ENCODE measurements at places on chromosomes 7 and 10. TPM values are rescaled to one million over a fixed set of nuclear protein-coding genes. Genes with fewer than 3 reads are reported as not detected.
A peak's percentile ranks its signal among the peaks of the same experiment; 100 is the strongest.

The VWA2 gene
- 2.6 TPM for total RNA-seq

The STEAP4 gene
- total RNA-seq, result not detected

- no peak for DNase-seq
- H3K36me3 ChIP-seq, result no peaks in the 10 kb centered on the region
- H3K4me1 ChIP-seq, result no peaks in the 10 kb centered on the region
- no peak overlapping the region for H3K4me3 ChIP-seq
- no peaks in the 10 kb centered on the region for H3K27me3 ChIP-seq
These were observed 15.5 kb upstream of the OSBPL3 start for GRCh38 chr7:24995466-24995865.

DNA sequence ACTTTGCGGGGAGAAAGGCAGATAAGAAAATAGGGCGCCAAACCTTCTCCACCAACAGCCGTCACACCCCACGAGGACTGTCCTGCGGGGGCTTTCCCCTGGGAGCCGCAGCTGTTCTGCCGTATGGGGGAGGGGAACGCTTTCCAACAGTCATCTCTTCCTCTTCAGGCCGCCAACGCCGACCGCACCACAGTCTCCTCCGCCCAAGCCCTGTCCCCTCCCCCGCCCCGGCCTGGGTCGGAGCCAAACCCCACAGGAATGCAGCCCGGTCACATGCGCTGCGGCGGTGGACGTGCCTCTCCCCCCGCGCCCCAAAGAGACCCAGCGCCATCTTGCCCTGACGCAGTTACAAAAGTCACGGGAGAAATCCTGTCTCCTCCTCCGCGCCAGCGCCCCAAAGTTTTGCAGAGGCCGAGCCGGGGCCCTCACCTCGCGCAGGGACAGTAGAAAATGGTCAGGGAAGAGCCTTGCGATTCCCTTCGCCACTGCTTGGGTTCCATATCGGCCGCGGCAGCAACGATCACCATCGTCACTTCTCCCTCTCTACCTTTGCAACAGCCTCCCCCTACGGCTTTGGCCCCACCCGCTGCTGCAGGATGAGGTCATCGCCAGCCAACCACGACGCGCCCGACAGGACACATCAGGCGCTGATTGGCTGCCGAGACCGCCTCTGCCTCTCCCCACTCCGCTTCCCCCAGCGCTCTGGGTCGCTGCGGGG, 1.3 kb upstream of the KMT2E start:
- peak; percentile 94 for DNase-seq
- H3K36me3 ChIP-seq, result no peaks in the 10 kb centered on the region
- H3K27ac ChIP-seq, result peak overlapping the region; percentile 100
- H3K4me3 ChIP-seq, result peak overlapping the region; percentile 89
- peaks cover 9% of the 10 kb centered on the region for H3K4me1 ChIP-seq

The AGR2 gene
- not detected for total RNA-seq

DNA sequence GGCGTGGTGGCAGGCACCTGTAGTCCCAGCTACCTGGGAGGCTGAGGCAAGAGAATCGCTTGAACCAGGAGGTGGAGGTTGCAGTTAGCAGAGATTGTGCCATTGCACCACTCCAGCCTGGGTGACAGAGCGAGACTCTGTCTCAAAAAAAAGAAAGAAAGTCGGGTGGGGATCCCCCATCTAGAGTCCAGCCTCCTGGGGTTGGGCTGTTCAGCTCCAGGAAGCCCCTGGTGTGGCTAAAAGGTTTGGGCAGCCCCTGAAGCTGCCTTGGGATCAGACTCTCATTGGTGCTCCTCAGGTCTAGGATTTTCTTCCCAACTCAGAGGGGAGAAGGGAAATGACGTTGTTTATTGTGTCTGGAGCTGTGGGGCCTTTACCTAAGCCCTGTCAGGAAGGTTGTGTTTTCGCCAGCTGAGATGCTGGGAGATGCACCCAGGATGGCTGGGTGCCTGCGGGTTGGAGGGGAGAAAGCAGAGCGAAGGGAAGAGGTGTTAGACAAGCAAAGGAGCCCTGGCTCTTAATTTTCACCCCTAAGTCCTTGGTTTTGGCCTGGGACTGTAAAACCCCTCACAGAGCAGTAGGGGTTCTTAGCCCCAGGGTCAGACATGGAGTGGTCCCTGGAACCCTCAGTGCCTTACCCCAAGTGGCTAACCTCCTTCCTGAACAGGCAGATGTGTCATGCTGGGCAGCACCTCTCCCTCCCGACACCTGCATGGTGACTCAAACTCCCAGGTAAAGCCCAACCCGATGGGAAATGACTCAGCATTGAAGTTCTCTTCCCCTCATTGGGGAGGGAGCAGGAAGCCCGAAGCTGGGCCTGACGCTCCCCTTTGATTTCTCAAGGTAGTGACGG, 21.1 kb downstream of the PLAU start:
- H3K4me3 ChIP-seq, result no peak overlapping the region
- H3K4me1 ChIP-seq, result peaks cover 4% of the 10 kb centered on the region
- peak; percentile 57 for DNase-seq
- no peaks in the 10 kb centered on the region for H3K27me3 ChIP-seq
- H3K27ac ChIP-seq, result 0 out of 2 replicates have a peak overlapping the region, but pooled peaks have one; percentile 43
- no peaks in the 10 kb centered on the region for H3K36me3 ChIP-seq

- no peaks in the 10 kb centered on the region for H3K27me3 ChIP-seq
- DNase-seq, result no peak
- no peaks in the 10 kb centered on the region for H3K36me3 ChIP-seq
- H3K4me3 ChIP-seq, result no peak overlapping the region
- no peak overlapping the region for H3K27ac ChIP-seq
These were observed 37.3 kb upstream of the SLC39A12 start for GRCh38 chr10:17914169-17915045.

The CCDC172 gene
- total RNA-seq, result 3.6 TPM

DNA sequence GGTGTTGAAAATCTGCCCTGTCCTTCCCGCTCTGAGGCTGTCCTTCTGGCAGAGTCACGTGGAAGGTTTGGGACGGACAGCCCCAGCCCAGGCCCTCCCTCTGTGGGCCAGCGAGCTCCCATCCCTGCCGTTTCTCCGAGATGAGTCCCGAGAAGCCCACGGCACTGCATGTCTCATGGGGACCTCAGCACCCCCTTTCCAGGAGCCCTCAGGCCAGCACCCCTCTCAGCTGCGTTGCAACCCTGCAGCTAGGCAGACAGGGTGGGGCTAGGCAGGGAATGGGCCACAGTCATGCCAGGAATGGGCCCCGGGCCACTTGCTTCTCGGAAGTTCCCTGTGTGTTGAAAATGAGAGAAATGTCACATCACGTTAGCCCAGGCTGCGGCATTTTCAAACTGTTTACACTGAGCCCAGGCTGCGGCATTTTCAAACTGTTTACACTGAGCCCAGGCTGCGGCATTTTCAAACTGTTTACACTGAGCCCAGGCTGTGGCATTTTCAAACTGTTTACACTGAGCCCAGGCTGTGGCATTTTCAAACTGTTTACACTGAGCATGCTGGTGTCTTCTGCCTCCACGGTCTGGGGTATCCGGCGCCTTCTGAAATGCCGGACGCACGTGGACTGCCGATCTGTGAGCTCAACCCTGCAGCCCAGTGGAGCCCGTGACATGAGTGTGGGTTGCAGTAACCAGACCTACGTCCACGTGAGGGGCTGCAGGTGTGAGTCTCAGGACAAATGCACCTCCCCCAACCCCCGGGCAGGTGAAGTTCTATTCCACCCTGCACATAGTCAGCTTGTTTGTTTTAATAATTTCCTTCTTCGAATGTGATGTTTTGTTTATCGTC, 42.6 kb downstream of the FAM20C start:
- H3K27me3 ChIP-seq, result no peaks in the 10 kb centered on the region
- no peak overlapping the region for H3K4me3 ChIP-seq
- H3K27ac ChIP-seq, result no peak overlapping the region
- no peak for DNase-seq

All from H1 (cell line).